ENCODE measurements at places on chromosomes 3 and 15.

DNA sequence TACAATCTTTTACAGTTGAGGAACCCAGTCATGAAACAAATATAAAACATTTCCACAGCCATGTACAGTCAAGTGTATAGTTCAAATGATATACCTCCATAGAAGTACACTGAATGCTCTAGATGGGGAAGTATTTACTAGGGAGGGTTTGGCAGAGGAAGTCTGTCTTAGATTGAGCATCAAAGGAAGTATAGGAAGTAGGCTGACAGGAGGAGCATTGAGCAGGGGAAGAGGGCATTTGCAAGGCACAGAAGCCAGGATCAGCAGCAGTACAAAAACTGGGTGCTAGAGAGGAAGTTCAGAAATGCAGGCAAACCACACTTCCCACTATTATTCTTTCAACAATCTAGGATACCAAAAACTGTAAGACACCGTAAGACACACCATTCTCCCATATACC is 122.6 kb downstream of the ANO10 start:
- no peak for DNase-seq

- no peak for DNase-seq
These were observed 195.6 kb downstream of the CTNNB1 start for GRCh38 chr3:41394896-41395295.

- DNase-seq: peak; percentile 84
These were observed 32.3 kb upstream of the CTSH start for GRCh38 chr15:78977091-78977571.

GRCh38 chr3:115245899-115246298 is 98.8 kb upstream of the ZBTB20 start:
- no peak for DNase-seq

GRCh38 chr3:184506561-184506991 is 55.0 kb upstream of the EPHB3 start:
- no peak for DNase-seq

DNA sequence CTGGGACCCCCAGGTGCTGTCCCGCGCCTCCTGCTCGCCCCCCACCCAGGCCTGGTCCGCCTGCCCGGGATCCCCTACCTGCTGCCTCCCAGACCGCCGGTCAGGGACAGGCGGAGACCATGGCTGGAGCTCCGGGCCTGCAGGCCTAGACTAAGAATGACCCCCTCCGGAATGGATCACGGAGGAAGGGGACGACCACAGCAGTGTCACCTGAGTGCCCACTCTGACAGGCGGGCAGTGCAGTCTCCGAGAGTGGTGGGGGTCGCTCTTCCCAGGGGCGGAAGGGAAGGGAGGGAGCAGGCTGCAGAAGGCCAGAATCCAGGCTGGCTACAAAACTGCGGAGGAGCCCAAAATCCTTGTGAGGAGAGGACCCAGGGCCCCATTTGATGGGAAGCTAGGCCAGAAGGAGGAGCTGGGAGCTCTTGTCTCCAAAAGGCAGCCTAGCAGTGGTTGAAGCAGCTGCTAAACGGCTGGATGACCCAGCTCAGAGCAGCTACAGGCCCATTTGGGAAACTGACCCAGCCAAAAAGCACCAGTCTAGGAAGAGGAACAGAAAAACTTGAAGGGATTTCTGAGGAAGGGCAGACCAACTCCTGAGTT is 908 bp upstream of the RAB43 start:
- DNase-seq: no peak

DNA sequence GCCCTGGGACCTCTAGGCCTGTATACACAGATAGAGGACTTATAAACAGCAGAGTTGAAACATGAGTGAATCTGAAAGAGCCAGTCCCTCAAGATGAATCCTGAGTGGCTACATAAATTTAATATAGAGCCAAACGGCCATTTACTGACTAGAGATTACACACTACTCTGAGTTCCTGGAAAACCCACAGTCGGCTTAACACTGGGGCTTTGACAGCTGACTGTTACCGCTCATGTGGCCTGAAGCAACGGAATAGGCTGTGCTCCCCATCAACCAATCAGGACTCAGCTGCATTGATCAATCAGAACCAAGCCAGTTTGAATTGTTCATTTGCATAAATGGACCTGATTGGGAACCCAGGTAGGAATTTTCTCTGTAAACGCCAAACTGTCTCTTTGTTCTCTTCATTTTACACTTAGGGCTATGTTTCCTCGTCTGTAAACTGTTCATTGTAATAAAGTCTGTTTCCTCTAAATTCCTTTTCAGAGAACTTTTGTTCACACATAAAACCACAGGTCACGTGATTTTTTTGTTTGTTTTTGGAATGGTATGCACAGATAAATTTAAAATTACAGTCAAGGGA is 40.5 kb downstream of the CCNL1 start:
- no peak for DNase-seq

DNA sequence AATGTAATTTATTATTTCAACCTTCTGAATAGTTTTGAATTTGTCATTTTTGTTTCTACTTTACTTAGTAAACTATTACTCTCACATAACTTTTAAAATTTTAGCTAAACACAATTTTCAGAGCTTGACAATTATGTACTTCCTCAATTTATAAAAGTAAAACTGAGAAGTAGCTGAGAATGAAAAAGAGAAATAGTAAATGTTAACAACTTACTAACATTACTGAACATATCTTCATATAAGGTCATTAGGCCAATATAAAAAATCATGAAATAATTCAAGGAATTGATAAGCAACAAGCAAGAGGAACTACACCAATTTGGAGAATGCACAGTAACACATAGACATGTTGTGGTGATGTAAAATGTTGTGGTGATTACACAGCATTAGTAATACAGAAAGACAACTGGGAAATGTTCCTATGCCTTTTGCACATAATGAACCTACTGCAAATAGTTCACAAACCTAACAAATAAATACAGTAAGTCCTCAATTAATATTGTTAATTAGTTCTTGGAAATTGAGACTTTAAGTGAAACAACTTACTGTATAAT is 137.9 kb downstream of the CBLB start:
- DNase-seq: no peak

DNA sequence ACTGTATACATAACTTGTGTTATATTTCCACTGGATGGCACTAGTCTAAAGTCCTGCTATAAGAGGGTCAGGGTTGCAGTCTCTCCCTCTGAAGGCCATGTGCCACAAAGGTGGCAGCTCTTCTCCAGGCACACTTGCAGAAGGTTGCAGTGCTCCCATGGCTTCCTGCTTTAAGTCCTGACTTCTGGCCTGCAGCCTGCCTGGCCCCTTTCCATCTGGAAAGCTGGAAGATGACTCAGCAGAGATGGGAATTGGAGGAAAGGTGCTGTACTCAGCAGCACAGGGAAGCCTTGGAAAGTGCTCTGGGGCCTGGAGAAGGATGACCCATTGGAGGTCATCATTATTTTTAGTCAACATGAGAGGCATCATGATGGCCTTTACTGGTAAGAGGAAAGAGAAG is 40.9 kb upstream of the MRPL3 start:
- DNase-seq: no peak

DNA sequence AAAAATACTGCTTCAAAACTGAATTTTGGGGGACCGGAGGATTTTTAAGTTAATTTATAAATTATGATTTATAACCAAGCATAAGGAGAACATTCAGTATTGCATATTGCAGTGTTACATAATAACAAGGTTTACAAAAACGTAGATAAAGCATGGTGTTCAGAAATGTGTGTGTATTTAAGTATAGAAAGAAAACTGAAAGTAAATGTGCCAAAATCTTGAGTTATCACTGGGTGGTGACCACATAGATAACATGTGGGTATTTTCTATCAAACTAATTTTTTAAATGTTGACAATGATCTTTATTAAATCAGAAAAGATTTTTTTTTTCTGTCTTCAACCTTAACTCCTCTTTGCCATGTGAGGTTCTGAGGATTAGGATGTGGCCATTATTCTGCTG is 32.6 kb downstream of the EIF2AK4 start:
- no peak for DNase-seq

DNA sequence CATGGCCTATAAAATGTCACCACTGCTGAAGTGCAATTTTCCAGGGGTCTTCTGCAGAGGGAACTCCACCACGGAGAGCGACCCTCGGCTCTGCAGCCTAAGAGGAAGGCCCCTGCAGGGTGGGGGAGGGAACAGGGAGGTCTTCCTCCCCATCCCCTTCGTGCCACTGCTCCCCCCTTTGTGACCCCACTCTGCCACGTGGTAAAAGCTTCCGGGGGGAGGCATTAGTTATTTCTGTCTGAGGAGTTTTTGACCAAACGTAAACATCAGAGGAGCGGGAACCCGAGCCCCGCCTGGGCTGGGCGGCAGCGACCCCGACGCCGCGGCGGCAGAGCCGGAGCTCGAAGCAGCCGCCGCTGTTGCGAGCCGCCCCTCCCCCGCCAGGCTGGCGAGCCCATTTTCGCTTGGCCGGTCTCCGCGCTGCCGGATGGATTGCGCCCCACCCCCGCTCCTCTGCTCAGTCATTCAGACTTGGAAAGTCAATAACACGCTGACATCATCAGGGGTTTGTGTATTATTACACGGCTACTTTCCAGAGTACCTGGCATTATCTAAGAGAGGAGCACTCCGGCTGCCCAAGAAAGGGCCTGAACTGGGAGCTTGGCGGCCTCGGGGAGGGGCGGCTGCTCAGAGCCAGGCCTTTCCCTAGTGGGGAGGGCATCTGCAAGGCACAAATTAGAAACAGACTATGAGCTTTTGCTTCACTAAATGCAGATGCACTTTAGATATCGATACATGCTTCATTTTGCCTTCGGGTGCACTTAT is 162.5 kb upstream of the TBL1XR1 start:
- peak; percentile 90 for DNase-seq

DNA sequence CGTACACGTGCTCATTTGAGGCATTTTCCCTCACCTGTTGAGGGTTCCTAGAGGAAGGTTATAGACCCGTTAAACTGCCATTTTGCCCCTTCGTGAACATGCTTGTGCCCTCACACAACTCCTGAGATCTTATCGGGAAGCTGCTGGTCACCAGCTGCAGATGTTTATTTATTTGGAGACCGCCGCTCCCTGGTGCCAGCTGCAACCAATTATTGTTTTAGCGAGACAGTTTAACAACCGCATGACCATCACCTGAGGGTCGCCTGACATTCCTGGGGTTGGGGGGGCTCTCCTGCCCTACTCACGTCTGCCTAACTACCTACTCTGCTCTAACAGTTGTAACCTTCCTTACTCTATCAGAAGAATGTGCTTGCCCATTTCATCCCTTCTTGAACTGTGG is 292.5 kb downstream of the MCTP2 start:
- no peak for DNase-seq

DNA sequence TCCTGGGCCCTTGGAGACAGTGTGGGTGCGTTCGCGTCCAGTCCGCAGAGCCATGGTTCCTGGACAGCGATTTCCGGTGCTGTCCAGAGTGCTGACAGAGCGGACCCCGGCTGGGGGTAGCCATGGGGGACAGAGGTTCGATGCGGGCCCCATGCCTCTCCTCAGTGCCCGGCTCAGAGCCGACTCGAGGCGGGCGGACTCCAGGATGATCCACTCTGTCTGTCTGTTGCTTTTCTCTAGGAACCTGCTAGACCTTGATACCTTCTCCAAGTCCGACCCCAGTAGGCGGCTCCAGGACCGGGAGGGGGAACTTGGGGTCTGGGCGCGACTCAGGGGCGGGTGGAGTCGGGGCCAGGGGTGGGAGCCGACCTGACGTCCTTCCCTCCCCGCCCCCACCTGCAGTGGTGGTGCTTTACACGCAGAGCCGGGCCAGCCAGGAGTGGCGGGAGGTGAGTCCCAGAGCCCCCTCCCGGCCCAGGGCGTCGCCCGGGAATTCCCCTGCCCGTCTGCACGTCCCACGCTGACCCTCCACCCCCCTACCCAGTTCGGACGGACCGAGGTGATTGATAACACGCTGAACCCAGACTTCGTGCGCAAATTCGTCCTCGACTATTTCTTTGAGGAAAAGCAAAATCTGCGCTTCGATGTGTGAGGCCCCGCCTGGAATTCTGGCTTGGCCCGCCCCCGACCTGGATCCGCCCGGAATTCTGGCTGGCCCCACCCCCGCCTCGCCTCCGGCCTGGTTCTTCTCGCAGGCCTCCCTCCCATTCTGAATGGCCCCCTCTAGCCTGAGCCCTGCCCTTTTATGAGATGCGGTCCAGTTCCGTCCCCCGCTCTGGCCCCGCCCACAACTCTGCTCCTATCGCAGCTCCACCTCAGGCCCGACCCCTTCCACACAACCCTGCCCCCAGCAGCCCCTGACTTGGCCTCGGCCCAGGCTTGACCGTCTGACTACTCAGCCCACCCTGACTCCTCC is 1.0 kb downstream of the CPNE9 start:
- DNase-seq: peak; percentile 55

- DNase-seq: no peak
These were observed 29.5 kb downstream of the MKRN2 start for GRCh38 chr3:12586403-12586802.

GRCh38 chr3:122825460-122825859 is 30.6 kb downstream of the SLC49A4 start:
- DNase-seq: no peak

DNA sequence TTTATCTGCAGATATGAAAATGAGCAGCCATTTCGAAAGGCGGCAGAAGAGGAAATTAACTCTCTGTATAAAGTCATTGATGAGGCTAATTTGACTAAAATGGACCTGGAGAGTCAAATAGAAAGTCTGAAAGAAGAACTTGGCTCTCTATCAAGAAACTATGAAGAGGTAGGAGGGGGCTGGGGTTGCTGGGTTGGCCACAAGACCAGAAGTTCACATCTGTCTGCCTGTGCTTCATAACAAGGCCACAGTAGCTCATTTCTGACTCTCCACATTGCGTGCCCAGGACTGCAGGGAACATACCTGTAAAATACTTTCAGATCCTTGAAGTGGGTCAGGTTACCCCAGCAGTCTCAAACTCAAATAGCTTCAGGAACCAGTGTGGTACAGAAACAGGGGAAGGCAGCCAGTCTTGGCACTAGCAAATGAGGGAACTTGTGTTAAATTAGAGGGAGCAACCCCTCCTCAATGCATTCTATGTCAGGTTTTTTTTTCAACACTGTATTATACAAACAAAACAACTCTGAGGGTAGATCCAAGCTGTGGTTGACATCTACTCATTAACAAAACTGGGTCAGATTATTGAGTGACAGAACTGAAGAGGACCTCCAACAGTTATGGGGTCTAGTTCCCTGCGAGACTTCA is 48.7 kb downstream of the BFSP2 start:
- peak; percentile 80 for DNase-seq

GRCh38 chr3:132418916-132419315 is 1.6 kb downstream of the DNAJC13 start:
- DNase-seq: no peak

DNA sequence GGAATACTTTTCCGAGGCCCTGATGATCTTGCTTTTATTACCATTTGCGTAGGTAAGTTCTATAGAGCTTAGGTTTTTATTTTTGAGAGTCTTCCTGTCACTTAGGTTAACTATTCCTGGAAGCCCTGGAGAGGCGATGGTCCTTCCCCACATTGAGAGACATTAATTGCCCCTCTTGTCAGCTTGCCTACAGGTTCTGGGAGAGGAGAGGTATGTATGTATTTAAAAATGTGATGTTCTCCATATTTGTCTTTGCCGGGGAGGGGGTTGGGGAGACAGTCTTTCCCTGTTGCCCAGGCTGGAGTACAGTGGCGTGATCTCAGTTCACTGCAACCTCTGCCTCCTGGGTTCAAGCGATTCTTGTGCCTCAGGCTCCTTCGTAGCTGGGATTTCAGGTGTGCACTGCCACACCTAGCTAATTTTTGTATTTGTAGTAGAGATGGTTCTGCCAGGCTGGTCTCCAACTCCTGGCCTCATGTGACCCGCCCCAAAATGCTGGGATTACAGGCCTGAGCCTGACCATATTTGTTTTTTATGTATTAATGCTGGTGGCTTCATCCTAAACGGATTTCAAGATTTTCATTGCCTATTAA is 6.2 kb downstream of the RPSA start:
- no peak for DNase-seq

Measured in GM10248 (cell line).